ENCODE measurements at places on chromosomes 4 and X.

DNA sequence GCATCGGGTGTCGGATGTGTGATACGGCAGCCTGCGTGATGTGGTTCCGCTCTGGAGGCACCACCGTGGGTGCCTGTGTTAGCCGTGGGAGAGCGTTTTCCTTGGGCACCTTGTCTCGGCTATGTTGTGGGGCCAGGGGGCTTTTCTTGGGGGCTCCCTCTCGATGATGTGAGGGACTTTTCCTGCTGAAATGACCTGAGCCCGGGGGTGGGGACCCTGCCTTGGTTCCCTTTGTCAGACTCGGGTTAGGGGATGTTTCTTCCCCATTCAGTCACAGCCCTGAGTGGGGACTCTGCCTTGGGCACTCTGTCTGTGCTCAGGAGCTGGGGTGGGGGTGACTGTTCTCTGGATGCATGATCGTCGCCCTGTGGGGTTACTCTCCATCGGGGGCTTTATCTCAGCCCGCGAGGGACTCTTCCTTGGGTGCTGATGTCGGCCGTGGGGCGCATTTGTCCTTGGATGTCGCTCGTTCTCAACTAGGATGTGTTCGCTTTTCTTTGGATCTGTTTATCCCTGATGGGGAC lies 26.7 kb downstream of the CT45A3 start:
- no peak for DNase-seq

DNA sequence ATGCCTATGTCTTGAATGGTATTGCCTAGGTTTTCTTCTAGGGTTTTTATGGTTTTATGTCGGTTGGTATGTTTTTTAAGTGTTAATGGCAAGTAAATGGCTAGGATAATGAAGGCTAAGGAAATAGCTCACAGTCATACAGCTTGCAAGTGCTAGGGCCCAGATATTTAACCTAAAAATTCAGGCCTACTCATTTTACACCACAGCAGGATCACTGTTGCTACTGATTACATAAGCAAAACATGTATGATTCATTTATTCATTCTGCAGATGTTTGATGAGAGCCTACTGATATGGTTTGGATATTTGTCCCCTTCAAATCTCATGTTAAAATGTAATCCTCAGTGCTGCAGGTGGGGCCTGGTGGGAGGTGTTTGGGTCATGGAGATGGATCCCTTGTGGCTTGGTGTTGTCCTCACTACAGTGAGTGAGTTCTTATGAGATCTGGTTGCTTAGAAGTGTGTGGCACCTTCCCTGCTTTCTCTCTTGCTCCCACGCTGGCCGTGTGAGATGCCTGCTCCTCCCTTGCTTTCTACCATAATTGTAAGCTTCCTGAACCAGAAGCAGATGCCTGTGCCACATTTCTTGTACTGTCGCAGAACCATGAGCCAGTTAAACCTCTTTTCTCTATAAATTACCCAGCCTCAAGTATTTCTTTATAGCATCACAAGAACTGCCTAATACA lies 175.5 kb downstream of the MAPK10 start:
- DNase-seq, result no peak

- no peak for DNase-seq
Measured at GRCh38 chrX:5708251-5708650, 520.4 kb downstream of the NLGN4X start.

DNA sequence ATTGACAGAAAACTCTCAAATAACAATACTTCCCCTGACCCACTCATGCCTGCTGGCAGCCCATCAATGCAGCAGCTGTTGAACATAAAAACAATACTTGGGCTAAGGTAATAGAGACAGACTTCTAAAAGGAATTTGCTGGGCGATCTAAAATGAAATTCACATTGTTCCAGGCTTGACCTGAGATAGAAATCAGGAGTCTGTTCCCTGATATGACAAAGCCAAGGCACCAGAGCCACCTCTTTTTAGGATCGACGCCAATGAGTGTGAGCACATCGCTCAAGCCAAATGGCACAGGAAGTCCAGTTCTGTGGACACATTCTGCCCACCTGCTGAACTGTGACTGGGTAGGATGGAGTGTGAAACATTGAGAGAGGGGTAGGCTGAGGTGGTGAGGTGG lies 4.9 kb downstream of the SEPTIN11 start:
- DNase-seq, result no peak

GRCh38 chr4:26372525-26373172 lies 51.8 kb downstream of the RBPJ start:
- DNase-seq, result no peak

DNA sequence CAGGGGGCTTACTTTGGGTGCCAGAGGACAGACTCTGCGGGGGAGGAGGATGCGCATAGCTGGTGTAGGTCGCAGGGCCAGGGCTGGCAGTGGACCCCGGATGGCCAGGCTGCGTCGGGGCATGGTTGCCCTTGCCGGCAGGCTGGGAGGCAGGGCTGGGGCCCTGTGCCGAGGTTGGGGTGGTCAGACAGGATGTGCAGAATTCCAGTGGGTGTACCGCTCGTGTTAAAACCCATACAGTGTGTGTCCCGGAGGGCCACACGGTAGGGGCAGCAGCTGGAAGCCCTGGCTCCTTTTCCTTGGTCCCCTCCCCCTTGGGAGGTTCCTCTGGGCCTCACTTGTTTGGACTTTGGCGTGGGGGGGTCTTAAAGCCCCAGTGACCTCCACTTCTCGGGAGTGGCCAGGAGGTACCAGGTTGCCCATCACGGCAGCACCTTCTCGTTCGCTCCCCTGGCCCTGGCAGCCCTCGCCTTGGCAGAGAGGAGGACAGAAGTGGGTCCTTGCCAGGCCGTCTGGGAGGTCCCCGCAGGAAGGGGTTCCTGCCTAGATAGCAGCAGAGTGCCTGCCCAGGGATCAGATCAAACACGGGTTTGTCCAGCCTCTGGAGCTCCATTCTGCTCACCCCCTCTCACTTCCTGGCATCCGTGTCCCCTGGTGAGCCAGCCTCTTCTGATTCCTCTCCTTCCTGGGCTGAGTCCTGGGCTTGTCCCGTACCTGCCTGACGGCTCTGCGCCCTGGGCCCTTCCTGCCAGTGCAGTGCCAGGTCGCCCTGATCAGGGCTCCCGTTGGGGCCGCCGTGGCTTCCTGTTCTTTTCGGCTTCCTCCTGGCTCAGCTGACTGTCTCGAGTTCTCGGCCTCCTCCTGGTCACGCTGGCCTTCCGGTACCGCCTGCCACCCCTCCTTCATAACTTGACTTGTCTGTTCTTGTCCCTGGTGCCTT lies 56.7 kb upstream of the HGFAC start:
- no peak for DNase-seq

- DNase-seq, result peak; percentile 54
Measured at GRCh38 chr4:156941940-156942548, 29.6 kb downstream of the PDGFC start.

- no peak for DNase-seq
Measured at GRCh38 chr4:179757641-179758040, 2315.4 kb upstream of the AGA start.

DNA sequence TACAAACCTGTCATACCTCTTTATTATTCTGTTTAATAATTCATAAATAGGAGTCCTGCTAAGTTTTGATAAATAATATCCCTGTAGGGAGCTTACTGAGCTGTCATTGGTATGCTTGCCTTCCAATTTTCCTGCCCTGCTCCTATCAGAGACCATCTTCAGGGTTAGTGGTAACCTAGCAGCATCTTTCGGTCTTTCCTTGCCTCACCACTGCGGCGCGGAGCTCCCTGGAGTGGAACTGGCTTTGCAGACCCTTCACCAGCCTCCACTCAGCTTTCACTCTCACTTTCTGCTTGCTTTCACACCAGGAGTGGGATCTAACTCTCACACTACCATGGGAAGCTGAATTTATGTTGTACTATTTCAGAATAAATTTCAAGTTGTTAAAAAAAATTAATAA lies 481.7 kb upstream of the ATOH1 start:
- no peak for DNase-seq

GRCh38 chr4:88818631-88819470 lies 121.2 kb upstream of the NAP1L5 start:
- peak; percentile 12 for DNase-seq
